ENCODE measurements at places on chromosomes 7 and 10.

- no peak for DNase-seq
Measured at GRCh38 chr10:132391676-132392020, 5.4 kb upstream of the PWWP2B start.

DNA sequence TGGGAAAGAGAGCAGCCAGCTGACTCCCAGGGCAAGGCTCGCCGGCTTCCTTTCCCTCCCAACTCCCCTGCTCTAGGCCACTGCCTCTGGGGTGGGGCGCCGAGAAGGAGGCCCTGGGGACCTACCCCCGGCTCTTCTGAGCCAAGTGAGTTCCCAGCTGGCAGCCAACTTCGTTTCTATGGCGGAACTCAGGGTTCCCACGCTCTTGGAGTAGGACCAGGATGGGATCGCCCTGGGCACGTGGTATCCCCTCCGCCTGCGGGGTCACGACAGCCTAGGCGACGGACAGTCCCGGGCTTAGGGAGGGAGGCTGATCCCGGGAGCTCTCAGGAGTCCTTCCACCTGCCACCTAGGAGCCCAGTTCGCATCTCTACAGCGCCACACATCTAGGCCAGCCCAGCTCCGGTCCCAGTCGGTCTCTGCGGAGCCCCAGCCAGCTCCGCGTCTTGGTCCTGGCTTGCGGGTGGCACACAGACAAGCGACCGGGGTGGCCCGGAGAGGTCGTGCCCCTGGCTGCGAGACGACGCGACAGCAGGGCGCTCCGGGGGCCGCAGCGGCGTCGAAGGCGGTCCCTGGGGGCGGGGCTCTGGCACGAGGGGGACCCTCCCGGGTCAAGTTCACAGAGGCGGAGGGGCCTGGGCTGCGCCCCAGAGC, 20.5 kb upstream of the GATA3 start:
- DNase-seq = peak; percentile 66

DNA sequence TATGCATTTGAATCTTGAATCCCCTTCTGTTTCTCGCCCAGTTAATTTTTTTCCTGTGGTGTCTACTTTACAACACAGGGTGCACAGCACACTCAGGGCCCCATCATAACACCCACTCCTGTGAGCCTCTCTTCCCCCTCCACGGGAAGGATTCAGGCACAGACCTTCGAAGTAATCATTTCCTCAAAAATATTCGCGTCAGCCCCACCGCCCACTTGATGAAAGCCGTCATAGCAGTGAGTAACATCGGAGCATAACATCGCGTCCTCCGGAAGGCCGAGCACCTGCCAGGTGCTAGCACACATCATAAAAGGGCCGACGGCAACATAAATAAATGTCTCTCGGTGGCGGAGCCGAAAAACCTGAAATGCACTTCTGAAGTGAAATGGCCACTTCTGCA, 201.7 kb upstream of the ADARB2 start:
- DNase-seq = no peak

GRCh38 chr7:77667459-77668086, 28.7 kb upstream of the RSBN1L start:
- no peak for DNase-seq
